MG63 (cell line): ENCODE measurements at places on chromosomes 16 and 17. TPM values are rescaled to one million over a fixed set of nuclear protein-coding genes. Genes with fewer than 3 reads are reported as not detected.

The KRTAP16-1 gene
- total RNA-seq: not detected in 2 replicates

- DNase-seq: no peak
These were observed 578 bp downstream of the RAC3 start for GRCh38 chr17:82031885-82032627.

GRCh38 chr17:46139432-46140210 is 53.6 kb downstream of the KANSL1 start:
- DNase-seq: no peak

GRCh38 chr16:23280483-23280967 is 21.6 kb upstream of the SCNN1B start:
- no peak for DNase-seq

GRCh38 chr16:87850009-87851006 is 19.0 kb downstream of the SLC7A5 start:
- DNase-seq: no peak

DNA sequence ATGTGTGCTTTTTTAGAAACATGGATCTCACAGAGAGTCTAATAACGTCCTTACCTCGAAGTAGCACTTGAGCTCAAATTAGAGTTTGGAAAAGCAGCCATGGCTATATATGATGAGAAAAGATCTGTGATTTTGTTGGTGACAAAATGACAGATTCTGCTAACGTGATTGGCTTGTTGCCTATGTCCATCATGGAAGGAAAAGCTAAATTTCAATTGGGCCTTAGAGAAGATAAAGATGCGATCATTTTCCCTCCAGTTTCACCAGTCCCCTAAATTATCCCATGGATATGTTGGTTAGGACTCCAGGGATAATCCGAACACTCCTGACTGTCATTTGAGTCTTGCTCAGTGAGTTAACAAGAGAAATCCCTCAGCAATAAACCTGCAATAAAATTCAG is 175.8 kb downstream of the C16orf95 start:
- no peak for DNase-seq

DNA sequence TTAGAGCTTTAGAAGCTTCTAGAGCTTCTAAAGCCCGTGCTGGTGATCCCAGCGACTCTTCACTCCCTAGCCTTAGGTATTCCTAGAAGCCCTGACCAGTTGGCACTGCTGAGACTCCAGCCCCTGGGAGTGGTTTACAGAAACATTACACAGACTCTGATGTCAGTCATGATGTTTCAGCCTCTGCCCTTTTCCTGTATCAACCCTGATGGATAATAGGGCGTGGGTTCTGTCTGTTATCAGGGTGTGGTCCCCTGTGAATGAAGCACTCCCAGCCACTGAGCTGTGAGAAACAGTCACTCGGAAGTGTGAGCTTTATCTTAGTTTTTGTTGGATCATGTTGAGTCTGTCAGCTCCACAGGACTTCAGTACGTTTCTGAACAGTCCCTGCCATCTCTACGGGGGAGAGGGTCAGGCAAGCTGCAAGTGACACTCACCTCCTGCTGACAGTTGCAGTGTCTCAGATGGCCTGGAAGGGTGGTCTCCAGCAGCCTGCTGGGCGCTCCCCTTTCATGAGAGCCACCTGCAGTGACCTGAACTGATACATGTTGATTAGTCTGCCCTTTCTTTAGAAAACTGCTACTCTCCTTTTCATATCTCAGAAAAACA is 12.8 kb downstream of the GOSR2 start:
- DNase-seq: no peak

DNA sequence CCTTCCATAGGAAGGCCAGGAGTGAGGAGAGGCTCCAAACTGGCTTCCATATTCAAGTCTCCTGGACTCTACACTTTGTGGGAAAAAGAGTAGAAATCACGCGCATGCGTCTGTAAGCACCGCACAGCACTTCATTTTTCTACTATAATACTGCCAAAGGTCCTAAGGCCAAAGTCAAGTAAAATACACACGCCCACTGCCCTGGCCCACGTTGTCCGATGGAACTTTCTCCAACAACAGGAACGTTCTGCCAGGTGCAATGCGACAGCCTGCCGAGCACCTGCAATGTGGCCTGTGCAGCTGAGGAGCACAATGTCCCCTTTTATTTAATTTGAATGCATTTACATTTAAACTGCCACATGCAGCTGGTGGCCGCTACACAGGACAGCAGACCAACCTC is 23.5 kb downstream of the DNASE1 start:
- no peak for DNase-seq

- DNase-seq: no peak
These were observed 184.3 kb upstream of the CACNG3 start for GRCh38 chr16:24071666-24072360.

- peak; percentile 20 for DNase-seq
These were observed 55.8 kb upstream of the ADCY9 start for GRCh38 chr16:4172070-4172469.

- DNase-seq: no peak
These were observed 575.7 kb upstream of the CDH11 start for GRCh38 chr16:65697521-65697920.
